ENCODE measurements at places on chromosomes 4 and X.

DNA sequence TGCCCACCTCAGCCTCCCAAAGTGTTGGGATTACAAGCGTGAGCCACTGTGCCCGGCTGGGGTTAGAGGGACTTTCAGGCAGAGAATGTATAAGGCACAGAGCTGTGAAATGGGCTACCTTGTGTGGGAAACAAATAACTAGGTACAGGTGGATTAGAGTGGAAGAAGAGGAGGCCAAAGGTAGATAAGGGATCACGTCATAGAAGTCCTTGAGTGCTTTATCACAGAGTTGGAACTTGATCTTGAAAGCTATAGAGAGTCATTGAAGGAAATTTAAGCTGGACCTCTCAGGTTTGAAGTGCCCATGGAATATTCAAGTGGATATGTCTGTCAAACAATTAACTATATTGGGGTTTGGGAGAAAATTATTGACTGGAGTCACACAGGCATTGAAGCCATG, 8.4 kb downstream of the N4BP2 start:
- no peak for DNase-seq

- DNase-seq, result no peak
These were observed 168.8 kb downstream of the MID1IP1 start for GRCh38 chrX:38970074-38970473.

GRCh38 chr4:71232056-71232430, 106.8 kb upstream of the SLC4A4 start:
- DNase-seq, result no peak

DNA sequence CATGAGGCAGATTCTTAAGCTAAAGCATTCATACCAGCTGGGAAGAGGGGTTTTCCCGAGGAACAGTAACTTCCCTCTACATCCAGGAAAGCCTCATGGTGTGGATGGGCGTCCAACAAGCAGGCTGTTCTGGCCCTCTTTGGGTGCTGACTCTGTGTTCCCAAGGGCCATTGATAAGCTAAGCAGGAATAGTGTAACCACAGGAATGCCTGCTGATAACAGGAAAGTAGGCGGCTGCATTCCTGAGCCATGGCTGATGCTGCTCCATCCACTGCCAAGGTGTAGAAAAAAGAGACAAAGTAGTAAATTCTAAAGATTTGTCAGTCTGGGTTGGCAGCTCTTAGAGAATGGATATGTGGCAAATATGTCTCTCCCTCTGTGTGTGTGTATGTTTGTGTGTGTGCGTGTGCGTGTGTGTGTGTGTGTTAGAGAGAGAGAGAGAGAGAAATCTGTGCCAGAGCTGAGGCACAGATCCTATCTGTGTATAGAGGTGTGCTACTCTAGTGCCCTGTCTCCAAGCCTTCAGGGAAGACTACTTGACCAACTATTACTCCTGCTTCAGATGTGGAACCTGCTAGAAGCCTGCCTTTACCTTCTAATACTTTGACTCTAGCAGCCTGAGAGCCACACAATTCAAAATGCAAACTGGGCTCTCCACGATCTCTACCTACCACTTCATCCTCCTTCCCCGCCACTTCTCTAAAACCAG, 353.1 kb upstream of the NR3C2 start:
- peak; percentile 63 for DNase-seq

DNA sequence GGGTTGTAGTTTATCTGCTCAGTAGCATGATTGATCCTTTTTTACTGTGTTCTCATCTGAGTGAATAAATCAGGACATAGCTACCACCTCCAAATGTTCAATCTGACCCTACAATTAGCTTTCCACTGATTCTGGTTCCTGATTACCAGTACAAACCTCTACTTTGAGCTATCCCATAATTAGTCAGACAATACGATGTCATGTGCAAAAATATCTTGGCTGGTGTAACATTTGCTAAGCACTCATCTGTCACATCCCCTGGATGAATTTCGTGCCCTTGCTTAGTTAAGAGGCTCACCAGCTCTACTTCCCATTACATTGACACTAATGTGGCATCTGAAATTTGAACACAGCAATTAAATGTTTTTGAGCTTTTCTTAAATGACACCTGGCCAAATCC, 1101.0 kb upstream of the PCDH7 start:
- DNase-seq, result no peak

DNA sequence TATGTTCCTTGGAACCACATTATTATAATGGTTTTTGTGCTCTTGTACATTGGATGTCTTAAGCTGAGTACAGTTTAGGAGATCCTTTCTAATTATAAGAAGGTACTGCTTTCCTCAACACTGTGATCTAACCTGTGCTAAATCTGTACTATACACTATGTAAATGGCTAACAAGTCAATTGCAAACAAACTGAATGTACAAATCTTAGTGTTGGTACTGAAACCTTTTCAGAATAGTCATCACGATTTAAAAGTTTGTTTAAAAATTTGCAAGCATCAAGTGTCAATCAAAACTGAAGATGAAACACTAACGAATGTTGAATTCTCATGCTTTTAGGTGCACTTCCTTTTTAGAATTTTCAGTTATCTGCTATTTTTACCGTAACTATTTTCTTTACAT, 2090.4 kb upstream of the TENM3 start:
- DNase-seq, result no peak

- no peak for DNase-seq
These were observed 26.3 kb upstream of the ZMAT1 start for GRCh38 chrX:101958139-101958538.

- no peak for DNase-seq
These were observed 6.6 kb downstream of the ANKRD17 start for GRCh38 chr4:73252001-73252400.

- DNase-seq, result no peak
These were observed 91.4 kb upstream of the MAD2L1 start for GRCh38 chr4:120158046-120158445.

GRCh38 chrX:30296408-30297254, 12.6 kb downstream of the NR0B1 start:
- DNase-seq, result no peak

DNA sequence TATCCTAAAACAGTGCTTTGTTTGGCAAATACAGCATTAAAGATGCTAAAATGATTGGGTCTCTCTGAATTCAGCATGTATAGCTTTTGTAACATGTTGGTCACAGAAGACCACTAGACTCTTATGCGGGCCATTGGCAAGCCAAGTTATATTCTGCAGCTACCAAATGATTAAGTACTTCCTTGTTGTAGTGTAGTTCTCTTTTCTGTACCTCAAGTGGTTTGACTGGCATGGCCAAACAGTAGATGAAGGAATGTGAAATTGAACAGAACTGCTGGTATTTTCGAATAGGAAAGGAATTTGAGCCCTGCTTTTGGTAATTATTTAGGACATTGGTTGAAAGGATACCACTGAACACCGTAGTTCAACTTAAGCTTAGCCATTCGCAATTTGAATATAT, 193.9 kb upstream of the GPC4 start:
- no peak for DNase-seq

- DNase-seq, result no peak
These were observed 560.8 kb downstream of the FGF13 start for GRCh38 chrX:138150709-138151108.

- DNase-seq, result no peak
These were observed 14.8 kb downstream of the PDHA1 start for GRCh38 chrX:19358521-19358920.

DNA sequence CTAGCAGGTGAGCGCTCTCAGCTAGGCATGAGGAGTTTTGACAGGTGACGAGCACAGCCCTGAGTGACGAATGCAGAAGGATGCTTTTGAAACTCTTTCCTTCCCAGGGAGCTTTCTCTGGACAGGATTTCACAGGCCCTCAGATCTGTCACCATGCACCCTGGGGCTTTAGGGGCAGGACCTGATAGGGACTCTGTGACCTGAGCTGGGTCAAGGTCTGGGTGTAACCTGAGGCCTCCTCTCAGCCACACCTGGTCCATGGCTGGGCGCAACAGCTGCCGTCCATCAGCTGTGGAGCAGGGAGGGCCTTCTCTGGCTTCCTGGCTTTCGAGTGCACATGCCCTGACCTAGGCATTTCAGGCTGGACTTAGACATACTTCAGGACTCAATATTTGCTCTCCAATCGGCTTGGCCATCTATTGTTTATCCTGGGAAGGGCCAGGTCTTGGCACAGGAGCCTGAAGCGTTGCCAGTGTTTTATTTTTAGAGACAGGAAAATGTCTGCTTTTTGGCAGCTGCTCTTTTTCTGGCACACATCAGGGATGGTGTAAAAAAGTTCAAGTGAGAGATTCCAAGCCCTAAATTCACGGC, 56.4 kb downstream of the C4orf51 start:
- DNase-seq, result peak; percentile 63

- no peak for DNase-seq
These were observed 73.2 kb downstream of the FAM53A start for GRCh38 chr4:1610791-1611500.

DNA sequence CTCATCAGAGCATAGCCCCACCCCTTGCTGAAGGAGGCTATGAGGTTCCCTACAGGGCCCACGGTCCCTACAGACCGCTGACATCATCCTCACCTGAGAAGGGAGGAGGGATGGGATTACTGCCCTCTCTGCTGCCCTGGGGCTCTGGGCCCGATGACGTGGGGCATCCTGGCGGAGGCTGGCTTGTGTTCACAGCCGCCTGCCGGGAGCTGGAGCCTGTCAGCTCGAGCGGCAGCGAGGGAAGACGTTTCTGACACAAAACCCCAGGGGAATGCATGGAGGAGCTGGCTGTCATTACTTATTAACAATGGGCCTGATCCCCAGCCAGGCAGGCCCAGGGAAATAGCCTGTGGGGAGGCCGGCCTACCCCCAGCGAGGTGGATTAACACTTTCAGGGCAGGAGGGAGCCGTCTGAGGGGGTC, 106.6 kb upstream of the ATP6AP2 start:
- DNase-seq, result peak; percentile 54

GRCh38 chr4:153448003-153448731, 18.0 kb upstream of the TMEM131L start:
- DNase-seq, result no peak

DNA sequence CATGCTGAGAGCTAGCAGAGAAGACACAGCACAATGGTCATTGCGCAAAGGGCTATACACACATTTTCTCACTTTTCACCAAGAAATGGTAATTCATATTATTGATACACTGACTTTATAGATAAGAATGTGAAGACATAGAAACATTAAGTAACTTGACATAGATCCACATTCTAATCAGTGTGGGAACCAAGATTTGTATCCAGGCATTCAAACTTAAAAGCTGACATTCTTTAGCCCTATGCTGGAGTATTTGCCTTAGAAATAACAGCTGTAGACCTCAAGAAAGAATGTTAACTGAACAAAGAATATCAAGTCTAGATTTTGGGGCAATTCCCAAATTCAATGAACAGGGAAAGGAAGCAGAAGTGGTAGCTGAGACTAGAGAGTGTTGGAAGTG, 384.8 kb downstream of the IL15 start:
- no peak for DNase-seq

DNA sequence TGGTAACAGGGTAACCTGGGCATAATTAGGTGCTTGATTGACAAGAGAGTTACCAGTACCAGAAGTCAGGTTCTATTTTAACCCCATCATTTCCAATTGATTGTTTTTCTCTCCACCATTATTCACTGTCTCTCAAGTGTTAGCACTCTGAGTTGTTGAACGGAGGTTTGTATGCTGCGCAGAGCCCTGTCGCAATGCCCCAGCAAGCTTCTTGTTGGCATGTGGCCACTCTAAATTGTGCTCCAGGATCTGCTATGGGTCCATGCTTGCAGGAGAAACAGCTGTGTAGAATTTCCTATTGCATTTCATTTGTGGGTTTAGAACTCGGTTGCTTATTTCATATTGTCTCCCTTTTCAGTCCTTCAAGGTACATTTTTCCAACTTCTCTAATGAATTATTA, 98.2 kb downstream of the KLHL8 start:
- no peak for DNase-seq

GRCh38 chr4:189377569-189377968, 563.1 kb upstream of the FRG1 start:
- no peak for DNase-seq

DNA sequence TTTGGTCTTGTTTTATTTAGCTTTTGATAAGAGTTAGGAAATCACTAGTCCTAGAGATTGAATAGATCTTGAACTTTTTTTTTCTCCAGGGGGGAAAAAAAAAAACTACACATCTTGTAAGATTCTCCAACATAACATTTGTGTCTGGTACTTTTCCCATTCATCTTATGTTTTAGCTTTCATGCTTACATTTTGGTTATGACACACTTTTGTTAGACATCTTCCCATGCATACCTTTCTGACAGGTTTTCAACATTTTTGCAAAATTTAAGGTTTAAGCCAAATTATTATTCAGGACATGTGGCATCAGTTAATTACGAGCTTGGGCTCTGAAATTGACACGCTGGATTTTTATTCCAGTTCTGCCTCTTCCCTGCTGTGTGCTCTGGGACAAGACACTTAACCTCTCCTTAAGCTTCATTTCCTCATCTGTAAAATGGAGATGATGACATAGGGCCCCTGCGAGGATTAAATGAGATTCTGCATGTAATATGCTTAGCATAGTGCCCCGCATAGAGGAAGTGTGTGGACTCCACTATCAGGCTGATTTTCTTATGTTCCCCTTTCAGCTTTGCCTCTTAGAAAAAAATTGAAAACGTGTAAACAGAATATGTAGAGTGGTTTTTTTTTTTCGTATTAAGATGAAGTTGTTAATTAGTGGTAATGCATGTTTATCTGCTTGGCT, 5.3 kb downstream of the KIT start:
- DNase-seq, result no peak

DNA sequence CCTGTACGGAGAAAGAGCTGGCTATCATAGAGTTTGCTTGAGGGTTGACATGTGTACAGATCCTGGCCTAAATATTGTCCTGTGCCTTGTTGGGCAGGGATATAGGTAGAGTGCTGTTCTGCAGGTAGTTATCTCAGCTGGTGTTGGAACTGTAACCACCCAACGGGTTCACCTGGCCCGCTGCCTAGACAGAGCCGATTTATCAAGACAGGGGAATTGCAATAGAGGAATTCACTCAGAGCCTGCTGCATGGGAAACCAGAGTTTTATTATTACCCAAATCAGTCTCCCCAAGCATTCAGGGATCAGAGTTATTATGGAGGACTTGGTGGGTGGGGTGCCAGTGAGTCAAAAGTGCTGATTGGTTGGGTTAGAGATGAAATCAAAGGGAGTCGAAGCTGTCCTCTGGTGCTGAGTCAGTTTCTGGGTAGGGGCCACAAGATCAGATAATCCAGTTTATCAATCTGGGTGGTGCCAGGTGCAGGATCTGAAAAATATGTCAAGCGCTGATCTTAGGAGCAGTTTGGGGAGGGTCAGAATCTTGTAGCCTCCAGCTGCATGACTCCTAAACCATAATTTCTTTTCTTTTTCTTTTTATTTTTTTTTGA, 42.5 kb upstream of the XIAP start:
- no peak for DNase-seq

DNA sequence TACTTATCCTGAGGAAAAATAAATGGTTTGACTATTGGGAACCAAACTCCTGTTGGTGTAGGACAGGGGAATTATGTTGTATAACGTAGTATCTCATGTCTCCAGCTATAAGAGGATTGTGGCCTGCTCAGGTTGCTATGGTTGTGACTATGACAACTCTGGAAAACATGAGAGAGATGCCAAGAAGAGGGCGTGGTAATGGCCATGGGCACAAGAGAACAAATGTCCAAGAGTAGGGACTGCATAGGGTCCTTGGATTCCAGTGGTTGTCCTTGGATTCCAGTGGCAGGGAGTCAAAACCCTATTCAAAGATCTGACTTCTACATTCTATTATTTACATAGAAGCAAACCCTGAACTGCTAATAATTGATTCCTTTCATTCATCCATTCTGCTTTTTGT, 6.8 kb upstream of the MOB1B start:
- DNase-seq, result no peak
